NCI-H1105 treated with DMSO at 0.1 percent for 48 hours (cell line): ENCODE measurements at places on chromosomes 2 and 18.
A peak's percentile ranks its signal among the peaks of the same experiment; 100 is the strongest.

GRCh38 chr2:129723277-129724020 lies 256.0 kb upstream of the RAB6C start:
- no peak for DNase-seq

DNA sequence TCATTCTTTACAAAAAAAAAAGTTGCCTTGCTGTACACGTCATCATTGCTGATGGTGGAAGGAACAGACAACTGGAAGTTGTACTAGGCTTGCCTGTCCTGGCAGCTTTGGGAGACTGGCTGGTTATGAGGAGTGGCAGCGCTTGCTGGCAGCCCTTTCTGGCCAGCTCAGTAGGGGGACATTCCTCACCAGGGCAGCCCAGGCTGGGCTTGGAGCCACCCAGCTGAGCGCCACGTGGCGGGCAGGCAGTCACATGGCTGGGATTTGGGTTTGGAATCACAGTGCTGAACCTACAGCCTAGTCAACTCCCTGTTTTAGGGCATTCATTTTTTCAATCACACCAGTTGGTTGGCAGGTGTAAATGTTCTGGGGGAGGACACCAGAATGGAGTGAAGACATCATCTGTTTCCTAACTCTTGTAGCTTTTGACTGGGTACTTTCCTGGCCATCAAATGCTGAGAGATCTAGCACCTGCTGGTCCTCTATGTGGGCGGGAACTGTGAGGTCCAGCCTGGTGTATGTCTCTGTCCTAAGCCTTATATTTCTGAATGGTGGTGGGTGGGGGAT lies 139.3 kb downstream of the SETBP1 start:
- DNase-seq, result no peak

DNA sequence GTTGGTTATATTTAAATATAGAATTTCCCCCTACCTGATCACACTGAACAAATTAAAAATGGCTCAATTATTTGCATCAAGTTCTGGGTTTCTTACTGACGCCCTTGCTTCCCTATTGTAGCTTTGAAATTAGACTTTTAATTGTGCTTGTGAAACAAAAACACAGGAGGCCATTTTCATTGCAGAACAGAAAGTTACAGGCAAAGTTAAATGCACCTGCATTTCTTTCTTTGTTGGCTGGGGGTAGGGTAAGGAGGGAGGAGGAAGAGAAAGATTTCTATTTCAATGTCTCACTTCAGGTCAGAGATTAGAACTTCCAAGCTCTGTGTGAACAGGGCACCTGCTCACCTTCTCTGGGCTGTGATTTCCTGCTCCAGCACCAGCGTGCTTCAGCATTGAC lies 199.6 kb downstream of the BCL11A start:
- no peak for DNase-seq

DNA sequence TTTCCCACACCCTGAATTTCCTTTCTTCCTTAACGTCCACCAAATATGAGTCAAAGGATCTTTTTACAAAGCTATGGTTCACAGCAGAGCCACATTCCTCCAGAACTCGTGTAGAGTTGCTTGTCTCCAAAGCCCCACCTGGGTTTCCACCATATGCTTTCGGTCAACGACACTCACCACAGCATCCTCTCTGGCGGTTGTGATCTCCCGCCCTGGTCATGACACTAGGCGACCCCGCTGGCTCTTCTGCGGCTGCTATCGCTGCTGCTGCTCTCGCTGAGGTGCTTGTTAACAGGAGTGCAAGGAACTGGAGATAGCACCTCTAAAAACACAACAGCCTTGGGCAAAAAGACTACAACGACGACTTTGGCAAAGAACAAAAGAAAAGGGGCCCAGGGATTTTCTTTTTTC lies 340 bp downstream of the SLC40A1 start:
- peak; percentile 59 for DNase-seq

DNA sequence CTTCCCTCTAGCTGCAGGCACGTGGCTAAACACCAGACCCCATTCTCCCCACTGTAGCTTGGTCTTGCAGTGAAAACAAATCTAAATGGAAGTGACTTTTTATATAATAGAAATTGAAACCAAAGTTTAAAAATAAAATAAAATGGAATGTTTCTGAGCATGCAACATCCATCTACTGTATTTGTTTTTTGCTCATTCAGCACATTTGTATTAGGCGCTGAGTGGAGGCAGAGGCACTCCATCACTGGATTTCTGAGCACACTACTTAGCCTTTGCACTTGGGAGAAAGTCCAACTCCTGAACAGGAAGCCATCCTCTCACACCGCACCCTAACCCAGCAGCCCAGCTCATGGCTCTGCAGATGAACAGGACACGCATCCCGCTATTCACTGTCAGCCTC lies 37.8 kb upstream of the POU3F3 start:
- DNase-seq, result no peak

- DNase-seq, result no peak
Measured at GRCh38 chr2:64594226-64594989, 59.3 kb downstream of the SERTAD2 start.

DNA sequence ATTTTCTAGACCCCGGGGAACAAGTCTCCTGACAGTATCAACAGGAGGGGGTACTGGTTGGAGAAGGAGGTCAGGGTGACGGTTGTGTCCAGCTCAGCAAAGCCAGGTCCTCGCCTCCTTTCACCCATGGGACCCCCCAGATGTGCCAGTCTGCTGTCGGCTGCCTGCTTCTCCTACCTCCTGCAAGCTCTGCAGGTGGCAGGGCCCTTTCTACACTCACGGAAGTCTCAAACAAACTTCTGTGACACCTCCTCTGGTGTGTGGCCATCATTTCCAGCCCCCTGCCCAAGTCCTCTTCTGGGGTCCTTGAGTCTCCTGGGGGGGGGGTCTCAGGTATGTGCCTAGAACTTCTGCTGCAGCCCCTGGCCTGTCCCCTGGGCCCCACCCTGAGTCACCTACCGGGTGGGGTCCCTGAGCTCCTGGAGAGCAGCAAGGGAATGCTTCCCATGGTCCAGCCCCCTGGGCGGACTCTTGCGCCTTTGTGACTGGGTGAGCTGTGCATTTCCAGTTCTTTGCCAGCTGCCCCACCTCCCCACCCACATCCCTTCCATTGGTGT lies 12.8 kb downstream of the SH3RF3 start:
- no peak for DNase-seq

- DNase-seq, result no peak
Measured at GRCh38 chr2:233673896-233674295, 2.2 kb downstream of the UGT1A9 start.

- DNase-seq, result peak; percentile 29
Measured at GRCh38 chr2:218985325-218986091, 524 bp upstream of the FEV start.

- DNase-seq, result no peak
Measured at GRCh38 chr2:204576362-204576979, 31.2 kb downstream of the PARD3B start.

- DNase-seq, result no peak
Measured at GRCh38 chr2:1802046-1802445, 57.7 kb upstream of the PXDN start.

GRCh38 chr18:68564961-68565360 lies 149.9 kb downstream of the TMX3 start:
- peak; percentile 17 for DNase-seq

DNA sequence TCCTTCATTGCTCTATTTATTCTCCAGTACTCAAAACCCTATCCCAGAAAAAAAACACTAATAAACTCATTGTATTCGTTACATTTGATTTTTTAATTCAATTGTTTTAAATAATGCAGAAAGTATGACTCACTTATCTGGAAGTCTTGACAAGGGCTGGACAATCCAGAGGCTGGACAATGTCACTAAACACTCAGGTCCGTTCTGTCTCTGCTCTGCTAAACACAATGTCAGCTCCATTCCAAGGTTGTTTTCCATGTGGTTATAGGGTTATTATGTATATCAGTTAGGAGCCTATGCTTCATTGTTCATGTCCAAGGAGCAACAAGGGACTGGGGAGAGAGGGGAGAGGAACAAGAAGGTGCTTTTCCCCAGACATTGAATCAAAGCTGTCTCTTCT lies 125.5 kb downstream of the IRS1 start:
- DNase-seq, result no peak

DNA sequence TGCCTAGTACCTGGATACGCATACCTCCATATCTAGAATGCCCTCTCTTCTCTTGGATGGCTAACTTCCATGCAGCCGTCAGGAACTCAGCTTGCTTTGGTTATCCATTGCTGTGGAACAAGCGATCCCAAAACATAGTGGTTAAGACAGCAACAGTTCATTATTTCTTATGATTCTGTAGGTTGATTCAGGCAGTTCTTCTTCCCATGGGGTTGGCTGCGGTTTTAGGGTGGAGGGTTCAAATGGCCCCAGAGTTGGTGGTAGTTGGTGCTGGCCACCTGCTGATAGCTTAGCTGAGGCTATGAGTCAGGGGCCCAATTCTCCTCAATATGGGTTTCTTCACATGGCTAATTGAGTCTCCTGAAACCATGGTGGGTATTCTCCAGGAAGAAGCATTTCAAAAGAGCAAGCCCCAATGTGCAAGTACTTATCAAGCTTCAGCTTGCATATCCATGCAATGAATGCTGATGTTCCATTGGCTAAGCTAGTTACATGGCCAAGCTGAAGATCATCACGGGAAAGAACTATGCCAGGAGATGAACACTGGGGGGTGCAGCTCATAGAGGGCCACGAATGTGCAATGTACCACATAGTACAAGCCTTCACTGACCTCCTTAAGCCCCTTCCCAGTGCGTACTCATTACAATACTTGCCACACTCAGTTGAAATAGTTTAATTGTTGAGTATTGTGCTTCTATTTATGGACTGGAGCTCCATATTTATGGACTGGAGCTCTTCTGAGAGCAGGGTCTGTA lies 10.0 kb upstream of the RHOB start:
- DNase-seq, result no peak

GRCh38 chr2:191947235-191947634 lies 100.3 kb upstream of the CAVIN2 start:
- DNase-seq, result no peak

GRCh38 chr2:84654414-84654813 lies 138.1 kb downstream of the DNAH6 start:
- no peak for DNase-seq

DNA sequence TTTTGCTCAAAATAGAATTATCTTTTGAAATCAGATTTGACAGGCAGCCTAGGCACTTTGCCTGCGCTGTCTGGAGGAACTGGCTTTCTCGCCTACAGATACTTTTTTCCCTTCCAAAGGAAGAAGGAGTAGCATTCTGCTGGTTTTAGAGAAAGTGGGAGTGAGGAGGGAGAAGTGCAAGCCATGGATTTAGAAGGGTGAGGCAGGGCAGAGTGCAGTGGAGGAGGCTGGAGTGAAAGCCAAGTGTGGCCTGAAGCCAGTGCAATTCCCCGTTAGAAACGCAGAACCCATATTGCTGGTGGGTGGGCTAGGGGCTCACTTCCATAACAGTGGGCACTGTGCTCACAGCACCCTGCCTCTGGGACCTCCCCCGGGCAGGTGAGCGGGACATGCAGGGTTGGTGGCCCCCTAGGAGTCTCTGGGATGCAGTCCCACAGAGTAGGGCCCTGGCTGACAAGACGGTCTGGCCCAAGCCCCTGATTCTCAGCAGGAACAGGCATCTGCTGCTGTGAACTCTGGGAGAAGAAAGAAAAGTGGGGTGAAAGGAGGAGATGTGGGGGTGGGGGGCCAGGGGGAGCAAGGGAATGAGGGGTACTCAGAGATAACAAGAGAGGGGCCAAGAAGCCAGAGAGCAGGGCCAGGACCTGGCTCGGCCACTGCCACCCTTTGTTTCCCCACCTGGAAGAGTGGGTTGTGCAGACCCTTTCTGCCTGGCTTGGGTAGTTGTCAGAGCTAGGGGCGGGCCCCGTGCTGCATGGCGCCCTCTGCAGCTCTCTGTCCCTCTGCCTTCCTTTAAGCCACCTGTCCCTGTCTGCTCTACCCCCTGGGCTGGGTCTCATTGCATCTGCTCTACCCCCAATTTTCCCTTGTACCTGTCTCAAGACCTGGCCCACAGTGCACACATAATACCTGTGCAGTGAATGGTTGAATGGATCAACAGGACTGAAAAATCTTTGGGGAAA lies 273.5 kb upstream of the HS6ST1 start:
- DNase-seq, result no peak

GRCh38 chr2:43995733-43996533 lies at the start of gene LRPPRC:
TSS of gene LRPPRC (minus strand) at chr2:43995989. CDS start at chr2:43995947, 42 bp downstream.
- DNase-seq, result peak; percentile 93

DNA sequence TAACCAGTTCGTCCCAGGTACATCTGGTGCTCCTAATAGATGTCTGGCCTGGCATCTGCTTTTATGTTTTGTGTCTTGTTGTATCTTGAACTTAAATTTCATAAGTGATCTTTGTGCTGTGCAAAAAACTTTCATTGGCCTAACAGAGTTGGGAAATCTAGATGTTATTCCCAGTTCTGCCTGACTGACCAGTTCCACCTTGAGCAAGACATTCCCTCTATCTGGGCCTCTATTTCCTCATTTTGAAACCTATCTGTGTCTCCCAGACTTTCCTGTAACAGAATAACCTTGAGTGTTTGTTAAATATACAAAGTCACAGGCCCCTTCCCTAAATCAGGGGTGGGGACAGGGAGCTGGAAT lies 90.5 kb upstream of the MSH2 start:
- no peak for DNase-seq

DNA sequence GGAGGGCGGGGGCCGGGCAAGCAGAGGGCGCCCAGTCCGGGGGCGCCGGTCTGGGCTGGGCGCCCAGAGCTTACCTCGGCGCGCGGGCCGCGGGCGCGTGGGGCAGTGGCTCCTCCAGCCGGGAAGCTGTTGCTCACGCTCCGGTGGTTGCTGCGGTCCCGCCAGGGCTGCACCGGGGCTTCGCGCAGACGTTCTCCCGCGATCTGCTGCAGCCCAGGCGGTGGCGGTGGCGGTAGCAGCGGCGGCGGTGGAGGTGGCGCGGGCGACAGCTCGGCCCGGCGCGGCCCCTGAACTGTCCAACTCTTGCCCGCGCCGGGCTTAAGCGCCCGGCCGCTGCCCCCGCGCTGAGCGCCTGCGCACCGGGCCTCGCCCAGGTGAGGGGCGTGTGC lies 391 bp downstream of the ZNF385B start:
- peak; percentile 31 for DNase-seq

DNA sequence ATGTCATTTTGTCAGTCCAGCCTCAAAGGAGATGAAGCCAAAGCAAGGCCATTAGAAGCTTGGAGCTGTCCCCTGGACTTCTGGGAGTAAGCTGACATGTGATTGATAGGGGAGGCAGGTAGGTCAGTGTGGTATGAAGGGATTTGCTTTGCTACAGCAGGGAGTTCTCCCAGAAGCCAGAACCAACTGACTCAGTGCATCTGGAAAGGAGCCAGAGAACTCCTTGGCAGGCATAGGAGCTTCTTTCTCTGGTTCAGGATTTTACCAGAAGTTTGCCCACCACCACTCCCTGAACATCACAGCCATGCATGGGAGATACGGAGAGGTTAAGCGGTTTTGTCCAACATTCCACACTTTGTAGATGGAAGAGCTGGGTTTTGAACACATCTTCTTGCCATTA lies 24.5 kb upstream of the KCNE4 start:
- no peak for DNase-seq

DNA sequence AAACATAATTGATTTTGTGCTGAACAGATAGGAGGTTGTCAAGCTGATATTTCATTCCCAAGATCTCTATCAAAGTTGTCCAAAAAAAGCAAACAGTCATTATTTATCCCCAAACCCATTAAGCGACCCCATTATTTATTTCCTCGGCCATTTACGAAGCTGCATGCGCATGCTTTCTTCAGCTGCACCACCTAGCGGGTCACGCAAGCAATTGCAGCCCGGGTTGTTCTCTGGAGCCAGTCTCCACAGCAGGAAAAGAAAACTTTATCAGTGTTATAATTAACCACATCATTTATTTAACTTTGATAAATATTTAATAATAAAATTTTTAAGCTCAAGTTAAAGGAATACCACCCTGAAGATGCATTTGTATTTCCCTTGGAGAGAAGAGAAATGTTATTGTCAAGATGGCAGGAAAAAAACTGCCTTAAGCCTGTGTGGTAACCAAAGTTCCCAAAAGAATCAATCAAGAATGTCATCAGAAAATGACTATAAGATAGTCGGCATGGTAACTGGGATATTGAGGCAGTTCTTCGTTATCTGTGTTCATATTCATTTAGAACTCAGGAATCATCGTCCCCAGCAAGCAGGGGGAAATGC lies 304.7 kb downstream of the FBXO15 start:
- peak; percentile 65 for DNase-seq
